Activated CD8-positive, alpha-beta memory T cell treated with anti-CD3 and anti-CD28 coated beads, Interleukin-2, amount 10 ng/mL, durations not matched to agents 7 days and 5 days (primary cell): ENCODE measurements at places on chromosomes 3 and 15.

- no peak for DNase-seq
Observed at GRCh38 chr15:80967451-80967850, 22.2 kb downstream of the MESD start.

DNA sequence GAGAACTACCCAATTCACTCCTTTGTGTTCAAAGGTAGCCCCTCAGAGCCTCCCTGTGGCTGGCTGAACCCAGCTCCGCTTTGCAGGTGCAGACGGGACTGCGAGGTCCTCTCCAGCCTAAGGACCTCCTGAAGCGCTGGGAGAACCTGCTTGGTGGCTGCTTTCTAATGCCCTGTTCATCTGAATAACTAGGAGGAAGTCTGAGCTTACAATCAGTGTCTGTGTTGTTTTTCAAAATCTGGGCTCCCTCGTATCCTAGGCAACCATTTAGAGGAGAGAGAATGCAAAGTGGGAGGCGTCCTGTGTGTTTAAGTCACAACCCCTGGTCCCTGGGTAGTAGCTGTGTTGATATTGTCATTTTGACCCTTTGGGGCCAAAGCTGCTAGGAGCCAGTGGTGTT, 99.9 kb downstream of the GABRG3 start:
- DNase-seq: no peak

GRCh38 chr3:42511736-42512135, 9.3 kb downstream of the VIPR1 start:
- DNase-seq: no peak

- DNase-seq: no peak
Observed at GRCh38 chr3:169146179-169146665, 517.3 kb downstream of the MECOM start.

DNA sequence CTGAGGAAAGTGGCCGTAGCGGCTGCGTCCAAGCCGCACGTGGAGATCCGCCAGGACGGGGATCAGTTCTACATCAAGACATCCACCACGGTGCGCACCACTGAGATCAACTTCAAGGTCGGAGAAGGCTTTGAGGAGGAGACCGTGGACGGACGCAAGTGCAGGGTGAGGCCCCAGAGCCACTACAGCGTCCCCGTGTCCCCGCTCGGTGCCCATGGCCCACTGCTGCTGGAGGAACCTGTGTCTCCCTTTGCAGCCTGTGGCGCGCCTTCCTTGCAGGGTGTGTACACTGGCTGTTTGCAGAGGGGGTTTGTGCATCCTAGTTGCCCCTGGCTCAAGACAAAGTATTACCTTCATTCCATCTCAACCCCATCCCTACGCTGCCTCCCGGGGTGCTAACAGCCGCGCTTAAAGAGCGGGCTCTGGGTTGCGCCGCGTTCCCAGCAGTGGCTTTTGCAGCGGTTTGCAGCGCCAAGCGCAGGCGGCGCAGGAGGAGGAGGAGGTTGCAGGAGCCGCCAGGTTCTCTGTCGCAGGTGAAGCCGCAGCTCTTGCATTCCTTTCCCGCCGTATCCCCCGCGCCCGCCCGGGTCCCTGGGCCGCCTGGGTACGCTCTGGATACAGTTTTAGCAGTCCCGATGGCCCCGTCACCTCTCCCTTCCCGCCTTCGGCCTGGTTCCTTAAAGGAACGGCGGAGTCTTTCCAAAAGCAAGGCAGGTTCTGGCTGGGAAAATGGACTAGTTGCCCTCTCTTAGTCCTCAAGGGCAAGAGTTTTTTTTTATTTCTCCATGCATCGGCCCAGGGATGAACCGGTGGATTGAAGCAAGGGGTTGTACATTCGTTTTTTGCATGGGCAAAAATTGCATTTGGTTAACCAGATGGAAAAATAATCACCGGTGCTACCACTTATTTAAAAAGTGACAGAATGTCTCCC, 1.2 kb downstream of the CRABP1 start:
- DNase-seq: no peak

GRCh38 chr3:69827127-69827526, 87.9 kb downstream of the MITF start:
- no peak for DNase-seq

GRCh38 chr3:170320461-170321121, 36.9 kb upstream of the SKIL start:
- DNase-seq: no peak

- no peak for DNase-seq
Observed at GRCh38 chr3:61733000-61733399, 171.6 kb downstream of the PTPRG start.

DNA sequence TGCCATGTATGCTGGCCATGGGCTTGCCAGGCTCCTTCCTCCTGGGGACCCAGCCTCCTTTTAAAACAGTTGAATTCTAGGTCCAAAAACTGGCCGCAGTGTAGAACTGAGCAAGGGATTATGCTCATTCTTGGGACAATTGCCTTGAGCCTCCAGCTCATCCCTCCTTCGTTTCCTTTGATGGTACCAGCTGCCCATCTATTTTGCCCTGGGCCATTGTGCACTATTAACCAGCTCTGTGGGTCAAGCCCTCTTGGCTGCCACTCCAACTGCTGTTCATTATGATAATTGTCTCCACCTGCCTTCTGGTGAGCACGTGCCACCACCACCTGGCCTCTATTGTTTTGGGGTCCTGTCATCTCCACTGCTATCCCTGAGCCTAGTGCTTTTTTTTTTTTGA, 75.8 kb upstream of the SYN2 start:
- DNase-seq: no peak

DNA sequence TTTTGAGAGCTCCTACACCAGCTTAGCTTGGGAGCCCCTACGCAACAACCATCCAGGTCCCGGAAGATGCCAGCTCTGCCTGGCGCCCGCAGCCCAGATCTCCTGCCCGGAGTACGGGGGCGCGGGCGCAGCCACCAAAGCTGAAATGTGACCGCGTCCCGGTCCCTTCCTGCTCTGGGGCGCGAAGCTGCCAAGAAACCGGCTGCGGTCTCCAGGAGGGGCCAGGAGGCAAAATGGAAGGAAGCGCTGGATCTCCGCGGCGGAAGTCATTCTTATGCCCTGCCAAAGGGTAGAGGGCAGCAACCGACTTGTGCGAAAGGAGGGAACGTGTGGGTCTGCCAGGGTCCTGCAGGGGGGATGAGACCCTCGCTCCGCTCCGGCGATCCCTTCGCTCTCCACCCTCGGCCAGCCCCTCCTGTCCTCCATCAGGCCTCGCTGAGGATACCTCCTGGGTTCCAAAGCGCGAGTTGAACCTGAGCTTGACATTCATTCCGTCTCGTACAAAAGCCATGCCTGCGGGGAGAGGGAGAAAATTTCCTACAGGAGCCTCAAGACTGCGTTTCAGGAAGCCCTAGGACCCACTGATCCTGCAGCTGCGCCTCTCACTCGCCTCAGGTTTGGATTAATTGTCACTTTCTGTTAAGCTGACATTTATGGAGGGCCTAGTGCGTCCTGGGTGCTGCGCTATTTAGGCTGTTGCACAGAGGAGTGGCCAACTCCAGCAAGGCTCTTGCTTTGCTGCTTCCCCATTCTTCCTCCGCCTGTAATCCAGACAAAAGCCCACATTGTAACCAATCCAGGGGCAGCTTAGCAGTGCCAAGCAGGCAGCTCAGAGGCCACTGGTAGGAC, 98.3 kb upstream of the VGLL3 start:
- DNase-seq: peak; percentile 43

DNA sequence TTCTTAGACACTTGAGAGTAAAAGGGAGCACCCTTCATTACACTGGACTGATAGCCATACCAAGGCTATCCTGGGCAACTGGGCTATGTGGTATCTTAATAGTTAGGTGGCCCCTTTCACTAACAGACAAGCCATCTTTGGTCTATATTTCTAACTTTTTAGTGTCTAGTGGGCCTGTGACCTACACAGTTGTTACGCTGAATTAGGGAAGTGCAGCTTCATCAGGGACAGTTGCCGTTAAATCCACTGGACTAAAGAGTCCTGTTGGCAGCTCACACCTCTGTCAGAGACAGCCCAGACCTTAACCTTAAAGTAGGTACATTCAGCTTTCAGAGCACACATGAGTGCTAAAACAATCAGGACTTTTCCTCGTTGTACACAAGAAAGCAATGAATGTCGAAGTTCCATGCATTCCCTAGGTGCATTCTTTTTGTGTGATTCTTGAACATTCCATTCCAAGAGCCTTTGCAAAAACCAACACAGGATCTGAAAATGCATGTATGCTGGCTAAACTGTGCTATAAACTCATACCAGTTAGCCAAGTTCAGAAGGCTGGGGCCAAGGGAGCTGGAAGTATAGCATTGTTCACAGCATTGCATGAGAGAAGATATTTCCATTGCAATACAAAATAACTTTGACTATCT, 230.2 kb upstream of the EIF1B start:
- DNase-seq: no peak

DNA sequence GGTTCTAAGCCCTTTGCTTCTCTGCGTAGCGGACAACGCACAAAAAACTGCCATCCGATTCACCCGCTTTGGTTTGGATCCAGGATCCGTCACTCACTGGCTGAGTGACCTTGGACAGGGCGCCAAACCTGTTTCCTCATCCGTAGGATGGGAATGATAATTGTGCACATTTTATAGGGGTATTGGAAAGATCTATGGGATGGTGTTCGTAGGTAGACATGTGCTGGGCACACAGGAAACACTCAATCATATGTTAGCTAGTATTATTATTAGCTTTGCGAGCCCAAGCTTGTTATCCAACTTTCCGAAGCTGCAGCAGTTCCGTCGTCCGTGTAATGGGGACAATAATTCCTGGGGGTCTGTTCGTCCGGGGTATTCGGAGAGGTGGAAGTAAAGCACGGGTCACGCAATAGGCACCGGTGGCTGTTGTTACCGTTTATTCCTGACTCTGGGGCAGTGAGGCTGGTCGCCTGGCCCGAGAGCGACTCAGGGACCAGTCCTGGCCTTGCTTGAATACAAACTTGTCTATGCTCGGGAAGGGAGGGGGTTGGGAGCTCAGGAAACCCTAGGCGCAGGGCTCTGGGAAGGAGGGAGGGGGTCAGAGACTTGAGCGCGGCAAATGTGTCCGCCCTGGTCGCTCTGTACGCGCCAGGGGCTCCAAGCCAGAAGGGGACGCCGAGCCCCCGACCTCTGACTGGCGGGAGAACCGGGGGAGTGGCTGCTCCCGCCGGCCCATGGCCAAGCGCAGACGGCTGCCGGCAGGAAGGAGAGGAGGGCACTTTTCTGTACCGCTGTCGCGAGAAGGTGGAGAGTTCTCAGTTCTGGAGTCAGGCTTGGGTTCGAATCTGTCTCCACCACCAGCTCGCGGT, 1.3 kb downstream of the SPSB4 start:
- no peak for DNase-seq

DNA sequence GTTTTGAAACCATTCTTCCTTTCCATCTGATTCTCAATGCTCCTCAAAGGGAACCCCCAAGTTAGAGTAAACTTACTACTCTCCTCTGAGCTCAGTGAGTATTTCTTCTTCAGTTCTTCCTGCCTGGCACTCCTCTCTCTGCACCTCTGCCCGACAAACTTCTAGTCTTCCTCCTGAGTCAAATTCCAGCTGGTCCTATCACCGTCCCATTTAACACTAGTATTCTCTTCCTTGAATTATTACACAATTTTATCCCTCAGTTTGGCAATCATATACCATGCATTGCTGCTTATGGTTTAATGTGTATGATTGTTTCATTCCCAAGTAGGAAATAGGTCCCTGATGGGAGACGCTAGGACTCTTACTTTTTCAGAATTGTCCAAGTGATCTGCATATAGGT, 279.7 kb downstream of the MECOM start:
- no peak for DNase-seq

DNA sequence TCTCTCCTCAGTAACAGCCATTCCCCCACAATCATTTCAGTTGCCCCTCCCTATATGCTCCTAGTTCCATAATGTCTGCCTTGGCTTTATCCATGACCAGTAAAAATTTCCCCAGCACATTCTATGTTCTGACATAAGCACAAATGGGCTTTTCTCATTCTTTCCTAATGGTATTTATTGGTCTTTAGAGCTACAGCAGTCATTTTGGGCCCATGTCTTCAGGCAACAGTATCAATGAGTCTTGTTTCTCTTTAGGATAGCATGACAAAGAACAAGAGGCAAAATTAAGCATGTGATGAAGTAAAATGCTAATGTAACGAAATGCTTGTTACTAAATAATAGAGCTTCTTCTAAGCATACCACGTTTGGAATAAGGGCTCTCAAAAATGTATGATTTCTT, 8.2 kb downstream of the DPP8 start:
- DNase-seq: no peak

- DNase-seq: no peak
Observed at GRCh38 chr3:42115215-42115614, 24.1 kb downstream of the TRAK1 start.

DNA sequence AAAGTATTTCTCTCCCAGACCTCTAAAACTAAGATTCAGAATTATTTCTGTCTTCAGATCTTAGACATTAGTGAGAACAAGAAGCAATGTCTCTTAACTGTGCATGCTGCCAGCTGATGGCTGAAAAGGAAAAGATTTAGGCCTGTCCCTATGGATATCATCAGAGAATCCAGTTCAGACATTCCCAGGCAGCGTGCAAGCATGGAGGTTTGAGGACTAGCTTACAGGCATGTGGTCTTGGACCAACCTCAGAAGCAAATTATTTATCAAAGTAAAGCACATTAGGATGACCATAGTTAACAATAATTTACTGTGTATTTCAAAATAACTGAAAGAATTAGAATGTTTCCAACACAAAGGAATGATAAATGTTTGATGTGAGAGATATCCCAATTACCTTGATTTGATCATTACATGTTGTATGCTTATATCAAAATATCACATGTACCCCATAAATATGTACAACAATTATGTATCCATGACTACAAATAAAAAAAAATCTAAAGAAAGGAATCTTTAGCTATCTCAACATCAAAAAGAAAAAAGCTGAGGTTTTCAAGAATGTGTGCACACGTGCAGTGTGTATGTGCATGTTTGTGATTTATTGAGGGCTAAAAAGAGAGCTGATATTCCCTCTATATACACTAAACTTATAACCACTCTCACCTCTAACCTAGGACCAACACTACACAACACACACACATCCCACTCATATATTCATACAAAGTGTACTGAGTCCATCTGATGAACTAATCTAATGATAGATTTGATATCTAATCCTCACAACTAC, 108.9 kb upstream of the THBS1 start:
- no peak for DNase-seq

- DNase-seq: no peak
Observed at GRCh38 chr3:40557575-40558161, 32.9 kb downstream of the ZNF621 start.

GRCh38 chr15:42632105-42632675, 56.8 kb downstream of the STARD9 start:
- no peak for DNase-seq

GRCh38 chr3:108804966-108805365, 17.6 kb upstream of the TRAT1 start:
- no peak for DNase-seq

DNA sequence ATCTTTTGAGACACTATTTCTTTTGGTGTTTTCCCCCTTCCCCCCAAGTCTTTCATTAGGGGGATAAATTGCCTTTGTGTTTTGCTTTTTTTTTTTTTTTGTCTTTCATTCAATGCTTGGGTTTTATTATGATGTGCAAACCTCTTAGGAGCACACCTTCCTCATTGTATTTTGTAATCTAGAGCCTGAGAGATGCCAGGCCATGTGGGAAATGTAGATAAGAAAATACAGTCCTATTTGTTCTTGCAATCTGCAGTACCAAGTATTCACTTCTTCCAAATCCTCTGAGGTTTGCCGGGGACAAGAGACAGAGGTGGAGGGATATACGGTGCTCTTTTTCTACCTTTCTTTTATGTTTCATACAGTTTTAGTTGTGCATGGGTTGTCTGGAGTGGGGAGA, 66.7 kb downstream of the LARS2 start:
- no peak for DNase-seq

GRCh38 chr3:53079147-53079546, 33.3 kb upstream of the SFMBT1 start:
- no peak for DNase-seq

- no peak for DNase-seq
Observed at GRCh38 chr15:72482275-72482674, 8.1 kb downstream of the ARIH1 start.
